ENCODE measurements at places on chromosomes 3 and 15. TPM values are rescaled to one million over a fixed set of nuclear protein-coding genes. Genes with fewer than 3 reads are reported as not detected.

- no peak for DNase-seq
Measured at GRCh38 chr3:51391566-51392354, 675 bp downstream of the RBM15B start.

GRCh38 chr15:64547275-64547674, 86.9 kb downstream of the ZNF609 start:
- DNase-seq: no peak

SLC28A2 gene
- total RNA-seq: 0.08 TPM

- no peak for DNase-seq
Measured at GRCh38 chr15:101169495-101170071, 82.3 kb downstream of the CHSY1 start.

OXSR1 gene
- total RNA-seq: 41.1 TPM

HESX1 gene
- 0.97 TPM for total RNA-seq

PDHB gene
- 153 TPM for total RNA-seq

DNA sequence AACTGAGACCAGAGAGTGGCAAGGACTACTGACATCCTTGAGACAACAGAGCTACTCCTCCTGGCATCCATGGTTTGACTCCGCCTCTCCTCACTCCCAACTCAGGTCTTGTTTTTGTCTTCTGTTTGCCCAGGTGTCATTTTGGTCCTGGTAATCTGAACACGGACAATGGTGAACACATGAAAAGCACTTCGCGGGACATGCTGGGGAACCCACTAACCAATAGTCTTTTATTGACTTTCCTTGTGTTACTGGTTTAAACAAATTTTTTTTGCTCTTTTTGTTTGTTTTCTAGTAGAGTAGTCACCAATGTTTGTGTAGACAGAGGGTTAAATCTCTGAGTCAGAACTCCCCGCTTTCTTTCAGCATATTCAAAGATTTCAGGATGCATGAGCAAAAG, 38.4 kb downstream of the LARP6 start:
- peak; percentile 57 for DNase-seq

HHLA2 gene
- total RNA-seq: not detected

- DNase-seq: no peak
Measured at GRCh38 chr3:171193693-171194092, 167.2 kb upstream of the SLC2A2 start.

Measured in HepG2 (cell line).